Neural progenitor cell (in vitro differentiated cells): ENCODE measurements at places on chromosomes 5 and 9.

GRCh38 chr9:73178044-73178443 lies 26.4 kb downstream of the ANXA1 start:
- DNase-seq: no peak

GRCh38 chr9:74132986-74133385 lies 364.1 kb upstream of the RORB start:
- DNase-seq: peak; percentile 26

- peak; percentile 27 for DNase-seq
Measured at GRCh38 chr9:131037335-131038255, 28.6 kb downstream of the LAMC3 start.

GRCh38 chr9:125522328-125522725 lies 184.7 kb downstream of the MAPKAP1 start:
- no peak for DNase-seq

DNA sequence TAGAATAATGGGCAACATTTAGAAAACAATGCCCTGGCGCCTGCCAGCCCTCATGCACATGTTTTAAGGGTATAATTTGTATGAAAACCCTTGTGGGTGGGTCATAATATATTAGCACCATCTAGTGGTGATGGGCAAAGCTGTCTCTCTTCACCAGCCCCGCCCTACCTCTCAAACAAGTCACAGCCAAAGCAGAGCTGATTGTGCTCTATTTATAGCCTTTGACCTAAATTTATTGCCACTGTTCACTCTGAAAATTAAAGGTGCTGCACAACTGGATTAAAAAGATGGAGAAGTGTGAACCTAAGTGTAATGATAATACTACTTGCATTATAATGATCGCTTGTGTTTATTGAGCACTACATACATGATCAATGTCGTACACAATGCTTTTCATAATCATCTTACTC lies 131.9 kb upstream of the ANKH start:
- peak; percentile 69 for DNase-seq

DNA sequence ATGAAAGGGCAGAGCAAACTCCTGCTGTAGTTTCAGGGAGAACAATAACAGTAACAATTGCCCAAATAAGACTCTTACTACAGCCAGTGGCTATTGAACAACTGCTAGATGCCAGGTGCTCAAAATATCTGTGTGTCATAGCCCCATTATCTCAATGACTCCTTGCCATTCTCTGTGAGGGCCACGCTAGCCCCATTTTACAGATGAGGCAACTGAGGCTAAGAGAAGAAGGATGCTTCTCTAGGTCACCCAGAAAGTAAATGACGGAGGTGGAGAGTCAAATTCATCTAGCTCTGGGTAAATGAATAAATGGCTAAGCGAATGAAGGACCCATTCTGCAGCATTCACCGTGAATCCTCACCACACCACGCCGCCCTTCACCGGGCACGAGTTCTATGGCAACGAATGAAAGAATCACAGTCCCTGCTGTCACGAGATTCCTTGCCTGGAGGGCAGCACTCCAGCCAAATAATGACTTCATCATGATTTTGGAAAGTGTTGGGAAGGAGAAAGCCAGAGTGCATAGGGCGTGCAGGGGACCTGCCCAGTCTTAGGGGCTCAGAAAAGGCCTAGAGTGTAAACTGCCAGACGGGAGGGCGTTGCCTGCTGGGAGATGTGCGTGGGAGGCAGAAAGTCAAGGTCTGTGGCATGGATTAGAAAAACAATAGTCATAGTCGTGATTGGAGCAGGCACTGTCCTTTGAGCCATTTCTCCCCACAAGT lies 147.2 kb downstream of the C9orf50 start:
- DNase-seq: no peak

DNA sequence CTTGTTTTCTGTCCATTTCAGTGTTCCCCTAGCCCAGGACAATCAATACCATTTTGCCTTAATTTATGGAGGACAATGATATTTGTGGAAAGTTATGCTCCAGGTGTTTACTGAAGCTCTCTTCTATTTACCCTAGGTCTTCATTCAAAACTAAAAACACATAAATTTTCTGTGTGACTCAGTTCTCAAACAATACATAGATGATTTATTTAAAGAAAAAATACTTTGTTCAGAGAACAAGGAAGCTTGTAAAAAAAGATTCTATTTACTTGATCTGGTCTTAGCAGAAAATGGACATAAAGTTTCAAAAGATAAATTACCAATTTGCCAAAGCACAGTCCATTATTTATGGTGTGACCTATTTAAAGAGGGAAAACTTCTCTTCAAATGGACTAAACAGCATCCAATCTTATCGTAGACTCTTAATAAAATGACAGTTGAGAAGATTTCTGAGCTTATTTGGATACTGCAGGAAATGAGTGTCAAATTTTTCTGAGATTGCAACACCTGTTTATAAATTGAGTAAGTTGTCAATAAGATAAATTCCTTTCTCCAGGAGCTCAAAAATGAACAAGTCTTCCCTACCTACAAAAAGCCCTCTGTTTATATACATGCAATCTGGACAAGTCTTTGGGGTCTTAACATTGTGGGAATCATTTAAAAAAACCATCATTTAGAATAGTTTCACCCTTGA lies 627.2 kb downstream of the PSAT1 start:
- DNase-seq: no peak

- DNase-seq: peak; percentile 66
Measured at GRCh38 chr5:101942321-101942882, 353.7 kb downstream of the SLCO4C1 start.

DNA sequence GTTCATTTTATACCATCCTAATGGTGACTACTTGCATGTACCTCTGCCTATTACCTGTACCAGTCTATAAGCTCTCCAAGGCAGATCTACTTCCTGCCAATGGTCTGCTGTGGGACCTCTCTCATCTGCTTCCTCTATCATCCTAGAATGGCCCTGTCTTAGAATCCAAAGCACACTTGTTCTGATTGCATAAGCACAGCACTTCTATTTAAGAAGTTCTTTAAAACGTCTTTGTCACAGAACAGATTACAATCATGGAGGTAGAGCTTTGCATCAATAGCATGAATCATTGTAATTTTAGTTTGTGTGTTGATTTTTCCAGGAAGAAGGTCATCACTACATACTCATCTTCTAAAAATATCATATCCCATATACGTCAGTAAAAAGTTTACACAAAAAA lies 131.8 kb upstream of the ACOT12 start:
- no peak for DNase-seq

GRCh38 chr5:134453016-134453415 lies 41.3 kb upstream of the CDKN2AIPNL start:
- no peak for DNase-seq

DNA sequence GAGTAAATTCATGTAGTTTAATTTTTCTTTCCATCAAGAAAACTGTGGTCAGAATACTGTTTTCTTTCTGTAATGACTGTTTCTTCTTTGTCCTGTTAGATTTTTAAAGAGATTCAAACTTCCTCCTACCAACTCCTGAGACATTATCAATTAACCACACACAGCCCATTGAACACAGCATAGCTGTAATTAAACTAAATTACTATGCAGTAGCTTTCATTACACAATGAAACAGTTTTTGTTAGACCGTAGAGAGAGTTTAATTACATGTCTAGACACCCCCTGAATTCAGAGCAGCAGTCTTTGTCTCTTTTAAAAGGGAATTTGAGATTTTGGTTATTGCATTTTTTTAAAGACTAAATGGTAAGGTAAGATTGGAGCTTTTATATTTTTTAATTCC lies 77.5 kb downstream of the STARD4 start:
- no peak for DNase-seq

GRCh38 chr9:106112935-106113334 lies 418.6 kb downstream of the TMEM38B start:
- DNase-seq: no peak

DNA sequence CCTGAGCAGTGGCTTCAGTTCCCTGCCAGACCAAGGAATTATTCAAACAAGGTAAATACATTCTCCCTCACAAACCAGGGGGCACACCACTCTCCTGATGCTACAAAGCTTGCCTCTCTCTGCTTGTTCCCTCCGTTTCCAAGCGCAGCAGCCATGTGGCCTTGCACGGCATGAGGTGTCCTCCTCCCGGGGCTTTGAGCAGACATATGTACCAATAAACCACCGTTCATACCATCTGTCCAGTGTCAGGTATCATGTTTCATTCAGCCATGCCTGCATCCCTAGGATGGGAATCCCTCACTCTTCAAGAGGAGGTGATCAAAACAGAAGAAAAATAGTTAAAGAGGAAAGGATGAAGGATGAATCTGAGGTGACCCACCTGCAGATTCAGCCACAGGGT lies 282.7 kb downstream of the ENC1 start:
- DNase-seq: no peak

- DNase-seq: no peak
Measured at GRCh38 chr5:10649666-10650380, 86.0 kb downstream of the ANKRD33B start.

GRCh38 chr5:94540856-94541494 lies 77.4 kb downstream of the KIAA0825 start:
- peak; percentile 16 for DNase-seq

GRCh38 chr5:145378226-145378625 lies 456.9 kb downstream of the PRELID2 start:
- DNase-seq: no peak

GRCh38 chr9:4317681-4318080 lies 17.8 kb upstream of the GLIS3 start:
- DNase-seq: no peak

DNA sequence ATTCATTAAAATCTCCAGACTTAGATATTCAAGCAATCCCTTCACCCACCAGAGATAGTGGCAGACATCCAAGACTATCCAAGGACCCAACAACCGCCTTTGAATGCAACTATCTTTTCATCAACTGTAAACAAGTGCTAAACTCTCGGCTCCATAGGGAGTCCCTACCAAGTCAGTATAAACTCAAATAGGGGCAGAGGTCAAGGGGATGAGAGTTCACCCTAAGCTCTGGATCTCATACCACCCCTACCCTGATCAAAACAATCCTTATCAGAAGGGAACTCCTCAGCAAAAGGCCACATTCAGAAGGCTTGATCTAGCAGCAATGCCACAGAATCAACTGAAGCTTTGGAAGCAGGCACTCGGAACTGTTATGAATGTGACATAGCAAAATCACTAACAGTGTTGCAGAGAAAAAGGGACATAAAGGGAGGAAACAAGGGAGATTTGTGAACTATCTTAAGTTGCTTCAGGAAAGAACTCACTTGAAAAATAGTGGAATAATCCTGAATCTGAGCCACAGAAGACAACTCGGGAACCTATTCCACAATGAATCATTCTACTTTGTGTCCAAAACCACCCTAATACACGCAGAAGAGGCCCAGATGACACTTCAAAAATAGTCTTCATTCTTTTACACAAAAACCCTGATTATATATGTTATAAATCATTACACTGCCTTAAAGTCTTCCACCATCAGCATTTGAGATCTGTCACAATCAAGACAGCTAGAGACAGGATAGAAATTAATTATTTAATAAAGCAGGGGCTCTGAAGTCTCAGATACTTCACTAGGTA lies 49.8 kb downstream of the NR6A1 start:
- DNase-seq: peak; percentile 7

- peak; percentile 12 for DNase-seq
Measured at GRCh38 chr5:165996201-165996875, 2295.1 kb upstream of the WWC1 start.

- DNase-seq: no peak
Measured at GRCh38 chr9:3256571-3257330, 269.1 kb downstream of the RFX3 start.

- DNase-seq: peak; percentile 77
Measured at GRCh38 chr5:82174128-82174918, 103.8 kb downstream of the RPS23 start.

DNA sequence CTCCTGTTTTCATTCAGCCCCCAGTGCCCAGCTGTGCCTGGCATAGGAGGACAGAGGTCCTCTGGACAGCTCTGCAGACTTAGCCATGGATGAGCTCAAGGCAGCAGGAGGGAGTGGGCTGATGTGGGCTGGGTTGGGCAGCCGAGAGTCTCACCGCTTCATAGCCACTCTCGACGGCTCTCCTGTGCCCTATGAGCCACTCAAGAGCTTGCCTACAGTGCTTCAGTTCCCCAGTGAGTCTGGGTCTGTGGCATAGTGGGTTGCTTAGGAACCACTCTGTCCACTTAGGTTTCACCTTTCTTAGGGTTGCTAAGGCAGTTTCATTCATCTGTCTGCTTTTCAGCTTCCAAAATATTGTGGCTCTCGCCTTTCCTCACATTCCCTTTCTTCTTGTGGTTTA lies 296.8 kb downstream of the ICE1 start:
- DNase-seq: no peak

DNA sequence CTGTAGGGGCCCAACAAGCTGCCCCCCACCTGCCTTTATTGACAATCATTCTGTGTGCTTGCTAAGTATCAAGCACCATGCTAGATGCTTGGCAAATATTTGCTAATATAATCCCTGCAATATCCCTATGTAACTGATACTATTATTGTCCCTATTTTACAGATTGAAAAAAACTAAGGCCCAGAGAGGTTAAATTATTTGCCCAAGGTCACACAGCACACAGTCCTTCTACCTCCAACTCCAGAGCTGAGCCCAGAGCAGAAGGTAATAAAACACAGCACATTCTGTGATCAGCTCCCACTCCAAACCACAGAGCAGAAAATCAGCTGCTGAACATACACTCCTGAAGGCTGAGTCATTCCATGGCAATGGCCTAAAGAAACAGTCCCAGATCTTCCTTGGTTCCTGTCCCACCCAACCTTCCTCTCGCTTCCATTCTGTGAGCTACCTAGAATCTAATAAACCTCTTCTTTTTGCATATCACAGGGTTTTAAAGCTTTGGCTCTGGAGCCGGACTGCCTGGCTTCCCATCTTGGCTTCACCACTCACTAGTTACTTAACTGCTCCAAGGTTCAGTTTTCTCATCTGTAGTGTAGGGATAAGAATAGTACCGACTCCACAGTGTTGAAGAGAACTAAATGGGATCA lies 66.7 kb upstream of the ADRA1B start:
- DNase-seq: no peak

GRCh38 chr9:15220658-15221318 lies 86.2 kb downstream of the TTC39B start:
- DNase-seq: no peak

DNA sequence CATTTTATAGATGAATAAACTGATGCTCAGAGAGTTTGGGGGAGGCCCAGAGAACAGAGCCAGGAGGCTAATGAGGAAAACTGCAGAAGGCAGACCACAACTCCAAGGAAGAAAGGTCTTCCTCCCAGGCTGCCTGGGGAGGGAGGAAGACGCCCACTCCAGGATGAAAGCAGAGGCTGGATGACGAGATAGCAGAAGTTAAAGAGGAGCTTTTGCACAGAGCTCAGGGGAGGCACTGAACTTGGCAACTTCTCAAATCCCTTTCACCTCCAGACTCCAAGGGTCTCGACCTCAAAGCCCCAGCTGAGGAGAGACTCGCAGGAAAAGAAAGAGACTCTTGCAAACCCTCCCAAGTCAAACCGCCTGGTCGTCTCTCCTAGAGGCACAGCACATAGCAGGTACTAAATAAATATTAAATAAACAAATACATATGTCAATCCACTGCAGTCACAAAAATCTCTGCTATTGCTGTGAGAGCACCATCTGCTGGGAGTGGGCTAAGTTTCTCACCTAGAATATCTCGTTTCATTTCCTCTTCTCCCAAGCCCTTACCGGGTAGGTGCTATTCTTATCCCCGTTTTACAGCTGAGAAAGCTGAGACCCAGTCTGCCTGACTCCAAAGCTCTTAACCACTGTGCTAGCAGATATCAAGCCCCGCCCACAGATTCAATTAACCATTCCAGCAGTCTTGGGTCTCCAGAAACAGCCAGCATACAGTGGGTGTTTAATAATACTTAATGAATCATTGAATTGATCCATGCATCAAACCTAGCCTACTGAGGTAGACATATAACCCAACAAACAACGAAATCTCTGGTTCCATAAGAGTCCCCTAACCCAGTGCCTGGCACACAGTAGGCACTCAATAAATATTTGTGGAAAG lies 97.8 kb upstream of the HAND1 start:
- no peak for DNase-seq

GRCh38 chr5:72294473-72294872 lies 25.6 kb downstream of the MRPS27 start:
- DNase-seq: no peak
